ENCODE measurements at places on chromosomes 11 and 22. TPM values are rescaled to one million over a fixed set of nuclear protein-coding genes. Genes with fewer than 3 reads are reported as not detected.

FOSL1 gene
- total RNA-seq = 3.3 TPM

PNPLA3 gene
- 1.5 TPM for total RNA-seq

MAJIN gene
- total RNA-seq = not detected

SLC35E4 gene
- 15.0 TPM for total RNA-seq

SNRPD3 gene
- 127 TPM for total RNA-seq

MYOD1 gene
- not detected for total RNA-seq
